ENCODE measurements at places on chromosomes 16 and 17.
A peak's percentile ranks its signal among the peaks of the same experiment; 100 is the strongest.

DNA sequence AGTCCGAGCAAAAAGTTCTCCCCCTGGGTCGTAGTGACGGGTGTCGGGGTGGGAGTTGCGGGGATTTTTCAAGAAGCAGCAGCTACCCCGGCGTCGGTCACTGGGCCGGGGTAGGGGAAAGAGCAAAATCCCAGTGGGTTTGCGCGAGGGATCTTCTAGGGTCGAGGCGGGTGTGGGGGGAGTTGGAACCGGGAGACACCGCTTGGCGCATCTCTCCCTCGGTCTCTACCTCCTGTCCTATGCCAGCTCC, 2.3 kb upstream of the UBTF start:
- DNase-seq = no peak

DNA sequence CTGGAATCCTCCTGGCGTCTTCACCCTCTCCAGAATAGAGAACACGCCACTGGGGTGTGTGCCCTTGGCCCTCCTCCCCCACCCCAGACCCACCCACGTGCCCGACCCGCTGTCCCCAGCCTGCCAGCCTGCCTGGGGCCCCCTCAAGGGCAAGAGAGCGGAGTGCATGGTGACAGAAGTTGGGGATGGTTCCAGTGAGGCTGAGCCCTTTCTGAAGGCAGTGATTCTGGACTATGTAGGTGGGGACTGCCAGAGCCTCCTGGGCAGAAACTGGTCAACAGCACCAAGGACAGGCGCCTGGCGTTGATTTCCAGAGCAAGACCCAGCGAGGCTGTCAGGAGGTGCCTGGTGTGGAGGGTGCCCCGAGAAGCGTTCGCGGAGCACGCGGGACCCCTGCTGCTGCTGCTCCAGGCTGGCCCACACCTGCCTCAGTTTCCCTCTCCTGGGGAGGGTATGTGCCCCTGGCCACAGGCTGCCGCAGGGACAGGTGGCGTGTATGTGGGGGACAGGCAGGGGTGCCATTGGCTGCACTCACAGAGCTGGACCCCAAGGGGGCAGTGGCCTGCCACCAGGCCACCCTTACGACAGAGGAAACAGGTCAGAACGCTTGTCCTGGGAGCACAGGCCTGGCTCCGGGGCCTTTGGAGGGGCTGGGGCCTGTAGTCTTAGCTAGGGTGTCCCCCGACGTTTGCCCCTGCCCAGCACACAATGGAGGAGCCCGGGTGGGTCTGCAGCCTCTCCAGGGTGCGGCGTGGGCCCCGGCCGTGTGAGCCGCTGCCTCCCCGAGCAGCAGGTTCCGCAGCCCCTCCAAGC, 1.2 kb downstream of the SSTR5 start:
- DNase-seq = no peak

DNA sequence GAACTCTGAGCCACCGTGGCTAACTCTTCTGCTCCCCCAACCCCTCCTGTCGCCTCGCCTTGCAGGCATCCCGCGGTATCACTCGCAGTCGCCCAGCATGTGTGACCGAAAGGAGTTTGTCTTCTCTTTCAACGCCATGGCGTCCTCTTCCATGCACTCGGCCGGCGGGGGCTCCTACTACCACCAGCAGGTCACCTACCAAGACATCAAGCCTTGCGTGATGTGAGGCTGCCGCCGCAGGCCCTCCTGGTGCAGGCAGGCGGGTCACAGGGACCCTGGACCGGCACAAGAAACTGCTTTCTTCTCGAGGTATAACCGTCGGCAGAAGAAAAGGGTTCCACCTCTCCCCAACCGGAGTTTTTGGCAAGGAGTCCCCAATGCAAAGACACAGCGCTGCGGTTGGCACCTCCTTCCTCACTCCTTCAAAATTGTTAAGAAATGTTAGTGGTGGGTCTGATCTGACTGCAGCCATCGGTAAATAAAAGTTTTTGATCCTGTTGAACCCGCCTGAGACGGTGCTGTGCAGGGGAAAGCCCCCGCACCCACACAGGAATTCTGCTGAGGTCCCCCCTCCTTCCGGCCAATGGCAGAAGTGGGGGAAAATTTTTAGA, 2.6 kb downstream of the FOXF1 start:
- DNase-seq = no peak

GRCh38 chr17:55527540-55528118, 16.4 kb upstream of the SMIM36 start:
- no peak for DNase-seq

DNA sequence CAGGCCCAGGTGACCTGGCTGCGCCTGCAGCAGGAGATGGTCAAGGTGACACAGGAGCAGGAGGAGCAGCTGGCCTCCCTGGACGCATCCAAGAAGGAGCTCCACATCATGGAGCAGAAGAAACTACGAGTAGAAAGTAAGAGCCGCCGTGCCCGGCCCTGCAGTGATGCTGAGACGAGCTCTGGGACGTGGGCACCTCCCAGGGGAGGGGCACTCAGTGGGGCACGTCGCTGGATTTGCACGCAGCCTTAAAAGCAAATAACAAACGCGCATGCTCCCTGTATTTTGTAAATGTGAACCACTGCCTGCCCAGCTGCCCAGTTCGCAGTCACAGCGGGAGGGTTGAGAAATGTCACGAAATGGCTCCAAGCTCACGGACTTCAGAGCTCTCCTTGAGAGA, 15.3 kb upstream of the GAA start:
- no peak for DNase-seq

DNA sequence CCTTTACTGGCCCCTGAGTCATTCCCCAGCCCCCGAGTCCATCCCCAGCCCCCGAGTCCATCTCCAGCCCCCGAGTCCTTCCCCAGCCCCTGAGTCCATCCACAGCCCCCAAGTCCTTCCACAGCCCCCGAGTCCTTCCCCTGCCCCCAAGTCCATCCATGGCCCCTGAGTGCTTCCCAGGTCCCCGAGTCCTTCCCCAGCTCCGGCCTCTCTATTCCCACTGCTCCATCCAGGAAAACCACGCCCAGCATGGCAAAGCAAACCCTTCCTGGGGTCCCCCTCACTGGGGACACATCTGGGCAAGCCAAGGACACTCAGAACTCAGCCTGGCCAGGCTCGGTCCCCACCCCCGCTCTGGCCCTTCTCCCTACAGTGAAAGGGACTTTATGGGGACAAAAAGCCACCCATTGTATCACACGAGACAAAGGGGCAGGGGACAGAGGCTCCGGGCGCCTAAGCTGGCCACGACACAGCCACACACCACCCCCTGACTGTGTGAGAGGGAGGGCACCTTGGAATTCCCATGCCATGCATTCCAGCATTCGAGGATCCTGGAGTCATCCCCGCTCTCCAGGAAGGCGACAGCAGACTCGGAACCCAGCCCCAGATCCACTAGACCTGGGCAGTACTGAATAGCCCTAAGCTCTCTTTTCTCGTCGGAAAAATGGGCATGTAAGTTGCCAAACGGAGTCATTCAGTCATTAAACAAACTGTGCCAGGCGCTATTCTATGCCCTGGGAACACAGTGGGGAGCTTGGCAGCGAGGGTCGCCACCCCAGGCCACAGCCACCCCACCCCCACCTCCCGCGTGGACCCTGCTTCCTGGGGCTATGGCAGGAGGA, 14.0 kb downstream of the PLLP start:
- DNase-seq = no peak

DNA sequence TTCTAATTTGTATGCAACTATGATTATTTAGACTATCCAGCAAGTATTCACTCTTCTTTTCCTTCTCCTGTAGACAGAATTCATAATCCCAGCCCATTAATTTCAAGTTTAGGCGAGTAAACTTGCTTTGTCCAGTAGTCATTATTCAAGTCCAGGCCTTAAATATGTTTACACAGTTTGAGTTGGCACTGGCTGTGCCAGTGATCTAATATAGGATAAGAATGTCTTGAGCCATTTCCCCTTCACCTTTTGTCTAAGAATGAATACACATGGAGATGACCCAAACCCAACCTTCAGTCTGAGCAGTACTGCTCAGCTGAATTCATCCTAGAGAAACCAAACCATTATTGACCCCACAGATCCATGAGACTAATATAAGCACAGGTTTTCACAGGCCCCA, 930.4 kb upstream of the CDH8 start:
- DNase-seq = no peak

GRCh38 chr16:27911486-27911885, 152.0 kb downstream of the GSG1L start:
- no peak for DNase-seq

DNA sequence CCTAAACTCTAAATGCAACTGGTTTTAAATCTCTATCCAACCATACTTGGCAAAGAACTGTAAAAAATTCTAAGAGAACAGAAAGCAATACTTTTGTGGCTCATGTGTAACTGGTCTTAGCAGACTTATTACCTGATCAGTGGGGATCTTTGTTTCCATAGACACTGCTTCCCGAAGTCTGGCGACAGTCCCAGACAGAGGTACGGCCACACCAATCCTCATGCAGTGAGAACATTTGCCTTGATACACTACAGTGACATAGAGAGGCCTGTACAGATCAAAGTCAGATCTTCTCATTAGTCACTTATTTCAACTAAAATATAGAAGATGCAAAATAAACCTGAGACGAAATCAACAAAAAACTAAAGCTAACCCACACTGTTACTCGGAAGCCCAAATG, 43.9 kb downstream of the USP31 start:
- DNase-seq = no peak

DNA sequence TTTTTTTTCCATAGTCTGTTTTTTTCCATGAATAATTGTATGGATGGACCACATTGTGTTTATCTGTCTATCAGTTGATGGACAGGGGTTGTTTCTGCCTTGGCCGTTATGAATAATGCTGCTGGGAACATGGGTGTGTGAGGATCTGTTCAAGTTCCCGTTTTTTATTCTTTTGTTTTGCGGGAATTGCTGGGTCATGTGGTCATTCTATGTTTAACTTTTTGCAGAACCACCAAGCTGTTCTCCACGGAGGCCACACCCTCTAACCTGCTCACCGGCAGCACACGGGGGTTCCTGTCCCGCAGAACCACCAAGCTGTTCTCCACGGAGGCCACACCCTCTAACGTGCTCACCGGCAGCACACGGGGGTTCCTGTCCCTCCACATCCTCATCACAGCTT, 5.9 kb upstream of the MSLN start:
- DNase-seq = no peak

GRCh38 chr16:8689686-8690085, 15.3 kb downstream of the ABAT start:
- DNase-seq = no peak

GRCh38 chr16:3963203-3963602, 82.7 kb upstream of the CREBBP start:
- no peak for DNase-seq

GRCh38 chr16:54568906-54569807, 282.6 kb upstream of the IRX3 start:
- DNase-seq = no peak

- no peak for DNase-seq
Observed at GRCh38 chr17:27572665-27573064, 58.3 kb upstream of the LGALS9 start.

GRCh38 chr16:86020971-86021370, 122.0 kb downstream of the IRF8 start:
- no peak for DNase-seq

DNA sequence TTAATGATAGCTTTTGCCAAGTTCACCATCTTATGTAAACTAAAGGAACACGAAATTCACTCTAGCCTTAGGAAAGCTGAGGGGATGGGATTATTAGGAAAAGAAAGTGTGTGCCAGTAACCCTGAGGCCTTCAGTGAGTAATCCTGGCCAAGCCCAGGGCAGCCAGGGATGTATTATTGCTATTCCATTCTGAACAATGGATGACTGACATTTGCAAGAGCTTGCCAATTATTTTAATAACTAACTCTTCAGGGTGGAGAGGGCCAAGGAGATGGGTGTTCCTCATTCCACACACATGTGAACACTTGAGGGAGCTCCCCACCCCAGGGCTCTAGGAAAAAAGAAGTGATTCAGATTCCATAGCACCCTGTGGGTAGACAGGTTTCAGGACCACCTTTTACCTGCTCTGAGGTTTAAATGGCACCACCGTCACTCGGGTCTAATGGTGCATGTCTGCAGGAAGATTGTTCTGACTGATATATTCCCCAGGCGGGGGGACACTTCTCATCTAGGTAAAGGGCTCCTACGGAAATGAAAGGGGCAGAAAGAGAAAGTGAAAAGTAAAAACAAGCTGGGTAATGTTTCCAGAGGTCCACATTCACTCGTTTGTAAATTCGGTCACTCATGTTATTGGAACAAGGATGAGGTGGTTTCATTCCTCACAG, 41.5 kb downstream of the TK2 start:
- DNase-seq = no peak

- peak; percentile 23 for DNase-seq
Observed at GRCh38 chr16:50067290-50067853, 1.6 kb downstream of the HEATR3 start.

- DNase-seq = peak; percentile 26
Observed at GRCh38 chr16:3983081-3983520, 102.6 kb upstream of the CREBBP start.

DNA sequence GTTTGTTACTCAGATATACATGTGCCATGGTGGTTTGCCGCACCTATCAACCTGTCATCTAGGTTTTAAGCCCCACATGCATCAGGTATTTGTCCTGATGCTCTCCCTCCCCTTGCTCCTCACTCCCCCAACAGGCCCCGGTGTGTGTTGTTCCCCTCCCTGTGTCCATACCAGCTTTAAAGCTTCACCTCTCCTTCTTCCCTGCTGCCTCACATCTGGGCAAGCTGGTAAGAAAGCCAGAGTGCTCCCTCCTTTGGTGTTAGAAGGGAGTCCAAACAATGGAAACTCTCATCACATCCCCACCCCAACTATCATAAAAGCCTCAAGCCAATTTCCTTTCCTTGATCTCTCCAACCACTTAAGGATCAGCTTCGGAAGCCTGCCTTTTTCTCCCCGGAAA, 1115.6 kb upstream of the GOT2 start:
- no peak for DNase-seq

GRCh38 chr16:50335196-50335958, 33.4 kb downstream of the BRD7 start:
- no peak for DNase-seq

DNA sequence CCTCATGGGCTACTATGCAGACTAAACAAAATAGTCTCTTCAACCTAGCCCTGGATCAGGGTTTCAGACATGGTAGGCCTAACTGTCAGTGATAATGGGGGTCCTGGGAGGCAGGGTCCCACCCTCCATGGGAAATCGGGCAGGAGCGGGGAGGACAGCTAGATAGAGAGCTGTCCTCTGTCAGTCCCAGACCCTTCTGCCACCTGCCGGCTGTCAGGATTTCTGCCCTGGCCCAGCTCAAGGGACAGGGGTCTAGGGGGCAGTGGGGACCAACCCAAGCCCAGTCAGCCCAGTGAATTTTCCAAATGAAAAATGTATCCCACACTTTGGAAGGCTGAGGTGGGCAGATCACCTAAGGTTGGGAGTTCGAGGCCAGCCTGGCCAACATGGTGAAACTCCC, 5.3 kb downstream of the CA7 start:
- DNase-seq = no peak

GRCh38 chr17:62653826-62654761, 26.6 kb downstream of the MRC2 start:
- DNase-seq = no peak

- DNase-seq = no peak
Observed at GRCh38 chr16:56488035-56488434, 31.8 kb downstream of the BBS2 start.

GRCh38 chr16:910181-910580, 60.6 kb downstream of the LMF1 start:
- DNase-seq = no peak

GRCh38 chr17:1783271-1783670, 21.4 kb downstream of the SERPINF1 start:
- DNase-seq = no peak

Measured in activated T-helper 2 cell treated with anti-CD3 and anti-CD28 coated beads, Interferon-gamma antibody, Interleukin-2, Interleukin-4, amounts not matched to agents 10 μg/mL and 5 μg/mL and 100 μg/mL, durations not matched to agents 14 hours and 24 hours and 36 hours (primary cell).